ENCODE measurements at places on chromosomes 16 and 17.
A peak's percentile ranks its signal among the peaks of the same experiment; 100 is the strongest.

- no peak for DNase-seq
Measured at GRCh38 chr17:66302761-66303626, 581 bp downstream of the PRKCA start.

- DNase-seq = no peak
Measured at GRCh38 chr17:42706732-42707131, 24.4 kb downstream of the CNTNAP1 start.

DNA sequence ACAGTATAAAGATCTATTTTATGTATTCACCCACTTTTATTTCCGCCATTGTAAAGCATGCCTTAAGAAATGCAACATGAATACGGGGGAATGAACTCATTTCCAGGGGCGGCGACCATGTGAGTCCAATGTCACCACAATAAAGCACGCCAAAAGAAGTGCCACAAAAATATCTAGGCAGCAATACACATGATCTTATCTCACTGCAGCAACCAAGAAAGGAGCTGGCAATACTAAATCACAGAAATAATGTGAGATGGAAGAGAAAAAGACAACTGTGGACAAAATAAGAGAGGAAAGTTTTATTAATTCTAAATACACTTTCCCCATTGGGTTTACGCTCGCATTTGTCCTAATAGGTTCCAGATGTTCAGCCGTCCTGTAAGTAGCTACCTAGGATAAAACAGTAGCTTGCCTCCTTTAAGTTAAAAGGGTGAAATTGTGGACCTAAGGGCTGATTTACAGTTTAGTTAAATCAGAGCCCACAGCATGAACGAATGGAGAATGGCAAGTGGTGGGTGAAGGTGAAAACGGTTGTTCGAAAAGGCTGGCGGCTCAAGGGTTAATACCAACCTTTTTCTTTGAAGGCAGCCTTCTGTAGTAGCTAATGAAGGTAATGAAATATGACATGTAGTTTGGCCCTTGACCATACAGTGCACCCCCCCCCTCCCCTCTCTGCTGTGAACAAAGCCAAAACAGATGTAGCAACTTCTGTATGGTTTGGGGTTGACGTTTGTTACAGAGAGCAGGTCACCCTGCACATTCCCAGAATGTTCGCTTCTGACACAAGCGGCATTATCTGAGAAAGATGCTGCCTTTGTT, 504.2 kb upstream of the PSMD7 start:
- no peak for DNase-seq

DNA sequence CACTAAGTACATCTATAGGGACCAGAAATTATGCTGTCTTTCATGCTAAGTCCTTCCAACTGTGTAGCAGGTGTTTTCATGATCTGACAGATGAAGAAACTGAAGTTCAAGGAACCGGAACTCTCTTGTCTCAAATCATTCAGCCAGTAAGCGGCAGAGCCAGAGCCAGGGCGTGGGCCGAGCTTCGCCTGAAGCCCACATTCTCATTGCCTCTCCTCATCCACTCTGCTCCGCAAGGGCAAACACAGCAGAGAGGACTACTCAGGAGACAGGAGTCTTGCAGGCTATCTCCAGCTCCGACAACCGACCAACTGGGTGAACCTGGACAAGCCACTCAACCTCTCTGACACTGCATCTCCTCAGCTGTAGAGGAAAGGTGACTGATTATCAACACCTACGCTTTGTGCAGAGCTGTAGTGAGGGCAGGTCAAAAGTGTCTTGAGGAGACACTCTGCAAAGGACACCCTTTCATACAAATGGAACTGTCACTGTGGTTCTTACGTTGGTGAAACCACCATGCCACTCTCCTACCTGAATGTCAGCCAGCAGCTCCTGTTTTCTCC, 72.9 kb downstream of the CYTH1 start:
- DNase-seq = no peak

- no peak for DNase-seq
Measured at GRCh38 chr16:50103764-50104163, 38.0 kb downstream of the HEATR3 start.

DNA sequence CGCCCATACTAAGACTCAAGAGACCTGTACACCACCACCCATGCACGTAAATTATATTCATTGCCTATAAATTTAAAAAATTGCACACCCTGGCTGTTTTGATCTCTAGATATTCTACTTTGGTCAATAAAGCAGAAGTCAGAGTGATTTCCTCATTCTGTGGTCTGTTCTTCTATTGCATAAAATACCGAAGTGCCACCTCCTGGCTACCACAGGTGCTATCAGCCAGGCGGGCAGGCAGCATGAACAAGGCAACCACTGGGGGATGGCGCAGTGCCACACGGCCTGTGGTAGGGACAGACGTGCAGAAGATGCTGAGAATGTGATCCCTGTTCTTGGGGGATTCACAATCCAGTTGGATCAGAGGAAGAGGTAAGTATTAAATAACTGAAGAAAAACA, 122.3 kb downstream of the CDK5R1 start:
- DNase-seq = peak; percentile 15

DNA sequence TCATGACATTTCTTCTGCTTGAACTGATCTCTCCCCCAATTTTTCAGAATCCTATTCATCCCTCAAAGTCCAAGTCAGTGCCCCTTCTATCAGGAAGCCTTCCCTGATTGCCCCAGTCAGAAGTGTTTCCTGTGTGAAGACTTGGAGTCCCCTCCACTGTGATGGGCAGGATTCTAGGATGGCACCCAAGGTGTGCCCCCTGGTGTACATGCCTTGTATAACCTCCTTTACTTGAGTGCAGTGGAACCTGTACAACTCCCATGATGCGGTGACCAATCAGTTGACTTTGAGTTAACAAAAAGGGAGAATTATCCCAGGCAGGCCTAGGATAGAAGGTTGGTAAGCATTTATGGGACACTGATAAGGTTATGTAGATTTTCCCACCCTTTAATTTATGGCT, 23.4 kb downstream of the MYH13 start:
- DNase-seq = no peak

- no peak for DNase-seq
Measured at GRCh38 chr17:44607836-44608690, 48.2 kb upstream of the MEIOC start.

- no peak for DNase-seq
Measured at GRCh38 chr16:4373909-4374742, 2.5 kb downstream of the VASN start.

- no peak for DNase-seq
Measured at GRCh38 chr17:34249061-34249460, 6.0 kb upstream of the CCL2 start.

GRCh38 chr16:27690608-27691007, 140.7 kb downstream of the KATNIP start:
- no peak for DNase-seq

- no peak for DNase-seq
Measured at GRCh38 chr17:81228420-81228819, 5.7 kb upstream of the CEP131 start.

DNA sequence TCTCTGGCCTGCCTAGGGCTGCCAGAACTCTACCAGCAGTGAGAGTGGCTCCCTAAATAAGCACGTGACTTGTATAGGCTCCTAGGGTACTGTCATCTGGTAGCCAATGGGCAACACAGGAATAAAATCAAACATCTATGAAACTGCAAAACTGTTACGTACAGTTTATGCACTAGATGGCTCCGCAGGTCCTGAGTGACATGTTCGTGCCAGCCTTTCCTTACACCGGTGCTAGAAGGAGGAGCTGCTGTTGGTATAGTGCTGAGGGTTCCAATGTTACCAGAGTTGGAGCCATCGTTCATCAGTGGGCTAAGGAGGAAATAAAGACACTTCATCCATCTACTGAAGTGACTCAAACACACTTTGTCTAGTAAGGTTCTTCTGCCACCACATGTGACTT, 63.2 kb upstream of the TRAP1 start:
- DNase-seq = peak; percentile 54

DNA sequence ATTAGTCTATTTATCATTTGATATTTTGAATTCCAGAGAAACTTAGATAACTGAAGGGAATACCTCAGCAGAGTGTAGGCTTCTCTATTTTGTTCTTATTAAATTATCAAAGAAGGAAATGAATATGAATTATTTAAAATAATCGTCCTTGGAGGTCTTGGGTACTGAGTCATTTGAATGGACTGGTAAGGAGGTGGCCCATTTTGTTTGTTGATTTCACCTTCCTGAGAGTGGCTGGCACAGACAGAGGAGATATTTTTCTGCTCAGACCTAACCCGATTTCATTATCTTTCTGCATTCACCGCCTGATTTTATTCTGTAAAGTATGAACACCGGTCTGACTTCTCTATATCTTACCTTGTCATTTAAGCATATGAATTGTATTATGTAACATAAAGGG, 88.0 kb downstream of the USP22 start:
- DNase-seq = no peak

- DNase-seq = no peak
Measured at GRCh38 chr16:65422934-65423333, 301.1 kb upstream of the CDH11 start.

GRCh38 chr17:75897160-75898019, 639 bp upstream of the TRIM65 start:
- no peak for DNase-seq

All from RKO (cell line).